ENCODE measurements at places on chromosomes 3 and 15. TPM values are rescaled to one million over a fixed set of nuclear protein-coding genes. Genes with fewer than 3 reads are reported as not detected.

ITGA11 gene
- total RNA-seq = 697 TPM

GAP43 gene
- total RNA-seq = 2.1 TPM

RBP2 gene
- total RNA-seq = not detected

PLA2G4D gene
- not detected for total RNA-seq

TF gene
- 0.88 TPM for total RNA-seq

PP2D1 gene
- not detected for total RNA-seq

INTS14 gene
- 31.5 TPM for total RNA-seq

ATP10A gene
- 32.9 TPM for total RNA-seq

ZDHHC19 gene
- total RNA-seq = not detected

PPP1R14D gene
- total RNA-seq = not detected

KCNAB1 gene
- total RNA-seq = 0.36 TPM

EFHB gene
- 0.29 TPM for total RNA-seq

LMAN1L gene
- under 0.01 TPM for total RNA-seq

SOX14 gene
- total RNA-seq = not detected

CYP1A2 gene
- total RNA-seq = not detected

All from osteoblast (primary cell).